Left kidney (tissue), 8 donors: ENCODE measurements at places on chromosomes 5 and 9.
A peak's percentile ranks its signal among the peaks of the same experiment; 100 is the strongest.

- DNase-seq: no peak
Measured at GRCh38 chr9:110143950-110144545, 63.9 kb downstream of the C9orf152 start.

- DNase-seq: no peak
Measured at GRCh38 chr5:170747851-170748250, 35.7 kb upstream of the GABRP start.

GRCh38 chr5:62256161-62257019 lies 49.6 kb upstream of the KIF2A start:
- DNase-seq: peak; percentile 32

DNA sequence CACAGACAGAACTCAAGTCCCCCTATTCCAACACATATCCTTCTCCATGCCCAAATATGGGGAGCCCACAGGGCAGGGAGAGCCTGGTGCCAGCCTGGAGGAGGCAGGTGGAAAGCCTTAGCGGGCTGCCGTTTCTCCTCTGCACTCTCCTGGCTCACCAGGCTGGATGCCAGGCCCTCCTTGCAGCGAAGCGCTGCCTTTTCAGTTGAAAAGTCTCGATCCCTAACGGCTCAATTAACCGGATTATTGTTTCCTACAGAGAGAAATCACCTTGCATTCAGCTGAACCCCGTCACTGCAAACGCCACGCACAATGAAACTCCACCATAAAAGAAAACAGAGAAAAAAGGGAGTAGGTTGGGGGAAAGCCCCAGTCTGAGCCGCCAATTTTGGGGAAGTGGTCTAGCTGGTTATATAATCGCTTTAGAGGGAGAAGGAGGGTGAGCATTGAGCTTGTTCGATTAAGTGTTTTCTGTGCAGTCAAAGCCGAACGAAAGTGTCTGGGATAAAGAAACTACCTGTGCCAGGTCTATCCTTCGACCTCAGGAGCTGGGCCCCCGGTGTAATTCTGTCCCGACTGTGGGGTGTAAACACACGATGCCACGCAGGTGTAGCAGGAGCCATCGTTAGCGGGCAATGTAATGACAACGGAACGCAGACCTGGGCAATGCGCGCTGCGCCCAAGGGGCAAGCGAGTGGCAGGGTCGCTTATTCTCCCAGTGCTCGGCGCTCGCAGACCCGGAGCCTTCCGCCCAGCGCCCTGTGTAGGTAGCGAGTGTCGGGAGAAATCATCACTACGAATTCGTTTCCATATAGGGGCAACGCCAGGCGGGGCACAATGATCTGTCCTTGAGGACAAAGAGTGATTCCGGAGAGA lies 3.8 kb downstream of the BARHL1 start:
- DNase-seq: no peak

- DNase-seq: peak; percentile 21
Measured at GRCh38 chr9:124450241-124450924, at the start of gene ADGRD2. Gene ADGRD2, plus strand, starts transcription at chr9:124450451. Its CDS starts 1,216 bp downstream, at chr9:124451667.

DNA sequence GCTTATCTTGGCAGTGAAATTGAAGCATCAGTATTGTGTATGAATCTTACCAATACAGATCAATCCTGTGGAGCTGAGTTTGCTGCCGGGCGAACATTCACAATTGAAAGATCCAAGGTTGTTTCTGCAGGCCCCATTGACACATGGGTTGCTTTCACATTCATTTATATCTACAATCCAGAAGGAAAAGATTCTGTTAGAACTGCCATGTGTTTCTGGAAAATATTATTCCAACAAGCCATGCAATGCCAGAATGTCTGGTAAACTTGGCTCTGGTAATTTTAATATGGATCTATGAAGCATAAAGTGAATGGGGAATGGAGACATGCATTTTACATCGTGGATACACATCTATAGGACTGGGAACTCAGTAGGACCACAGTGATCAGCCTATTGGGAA lies 180.8 kb downstream of the FBN2 start:
- no peak for DNase-seq

DNA sequence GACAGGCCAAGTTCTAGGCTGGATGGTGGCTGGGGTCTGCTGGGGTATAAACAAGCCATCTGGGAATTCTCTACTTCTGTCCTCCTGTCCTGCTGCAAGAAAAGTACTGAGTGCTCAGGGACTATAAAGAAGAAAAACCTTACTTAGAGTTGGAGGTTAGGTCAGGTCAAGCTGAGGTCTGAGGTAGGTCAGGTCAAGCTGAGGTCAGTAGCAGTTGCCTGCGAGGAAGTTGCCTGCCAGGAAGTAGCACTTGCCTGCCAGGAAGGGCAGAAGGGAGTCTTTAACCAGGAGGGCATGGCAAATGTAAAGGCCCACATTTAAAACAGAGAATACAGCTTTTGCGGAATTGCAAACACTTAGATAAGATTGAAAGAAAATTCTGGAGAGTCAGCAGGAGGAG lies 51.3 kb upstream of the PRLR start:
- DNase-seq: no peak

DNA sequence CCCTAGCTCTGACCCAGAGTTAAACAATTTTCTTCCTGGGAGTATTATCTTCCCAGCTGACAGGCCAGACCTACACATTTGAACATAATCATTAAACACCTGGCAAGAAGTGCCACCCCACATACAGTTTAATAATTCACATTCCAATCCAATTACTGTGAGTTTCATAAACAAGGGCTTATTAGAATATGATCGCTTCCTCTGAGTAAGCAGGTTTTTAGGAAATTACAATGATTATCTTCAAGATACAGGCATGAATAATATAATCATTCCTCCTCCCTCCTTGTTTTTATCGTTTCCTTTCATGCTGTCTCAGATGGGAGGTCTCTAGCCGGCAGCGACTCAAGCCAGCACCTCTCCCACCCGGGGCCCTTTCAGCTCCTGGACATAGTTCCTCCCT lies 15.8 kb upstream of the KIF4B start:
- DNase-seq: no peak

GRCh38 chr9:112531666-112532282 lies 45.1 kb downstream of the KIAA1958 start:
- DNase-seq: no peak

DNA sequence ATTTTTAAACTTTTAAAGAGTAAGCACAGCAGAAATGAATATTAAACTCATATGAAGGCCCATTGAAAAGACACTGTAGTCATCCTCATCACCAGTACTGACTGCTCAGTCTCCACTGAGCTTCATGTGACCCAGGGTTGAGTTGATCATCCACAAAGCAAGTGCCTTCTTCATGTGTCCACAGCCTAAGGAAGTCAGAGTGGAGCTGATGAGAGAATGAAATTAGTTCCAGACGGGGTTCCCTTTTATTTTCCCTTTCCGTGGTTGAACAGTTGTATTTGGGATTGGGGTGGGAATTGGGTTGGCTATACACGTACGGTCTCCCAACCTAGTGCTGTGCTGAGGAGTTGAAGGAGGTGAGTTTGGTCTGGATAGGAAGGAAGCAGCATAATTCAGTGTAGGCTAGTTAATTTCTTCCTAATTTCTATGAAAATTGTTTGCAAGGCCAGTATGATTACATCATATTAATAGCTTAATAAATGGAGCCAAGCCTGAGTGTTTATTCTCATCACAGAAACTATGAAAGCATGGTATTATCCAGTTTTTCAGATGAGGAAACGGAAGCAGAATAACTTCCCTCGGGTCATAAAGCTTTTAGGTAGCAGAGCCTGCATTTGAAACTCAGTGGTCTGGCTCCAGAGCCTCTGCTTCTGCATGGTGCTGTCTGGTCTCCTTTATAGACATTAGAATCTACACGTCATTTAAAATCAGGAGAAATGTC lies 103.9 kb upstream of the DMRT1 start:
- no peak for DNase-seq

DNA sequence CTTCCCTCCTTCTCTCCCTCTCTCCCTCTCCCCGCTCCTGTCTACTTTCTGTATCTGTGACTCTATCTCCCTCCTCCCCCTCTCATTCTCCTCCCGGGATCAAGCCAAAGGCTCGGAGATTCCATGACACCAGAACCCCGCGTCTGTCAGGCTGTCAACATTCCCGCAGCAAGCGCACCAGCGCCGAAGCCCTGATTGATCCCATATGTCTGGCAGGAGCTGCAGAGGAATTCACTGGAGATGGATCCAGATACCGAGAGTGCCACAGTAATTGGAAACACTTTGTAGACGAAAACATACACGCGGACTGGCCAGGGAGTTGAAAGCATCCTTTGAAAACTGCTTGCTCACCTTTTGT lies 300 bp upstream of the SVEP1 start:
- DNase-seq: peak; percentile 29

DNA sequence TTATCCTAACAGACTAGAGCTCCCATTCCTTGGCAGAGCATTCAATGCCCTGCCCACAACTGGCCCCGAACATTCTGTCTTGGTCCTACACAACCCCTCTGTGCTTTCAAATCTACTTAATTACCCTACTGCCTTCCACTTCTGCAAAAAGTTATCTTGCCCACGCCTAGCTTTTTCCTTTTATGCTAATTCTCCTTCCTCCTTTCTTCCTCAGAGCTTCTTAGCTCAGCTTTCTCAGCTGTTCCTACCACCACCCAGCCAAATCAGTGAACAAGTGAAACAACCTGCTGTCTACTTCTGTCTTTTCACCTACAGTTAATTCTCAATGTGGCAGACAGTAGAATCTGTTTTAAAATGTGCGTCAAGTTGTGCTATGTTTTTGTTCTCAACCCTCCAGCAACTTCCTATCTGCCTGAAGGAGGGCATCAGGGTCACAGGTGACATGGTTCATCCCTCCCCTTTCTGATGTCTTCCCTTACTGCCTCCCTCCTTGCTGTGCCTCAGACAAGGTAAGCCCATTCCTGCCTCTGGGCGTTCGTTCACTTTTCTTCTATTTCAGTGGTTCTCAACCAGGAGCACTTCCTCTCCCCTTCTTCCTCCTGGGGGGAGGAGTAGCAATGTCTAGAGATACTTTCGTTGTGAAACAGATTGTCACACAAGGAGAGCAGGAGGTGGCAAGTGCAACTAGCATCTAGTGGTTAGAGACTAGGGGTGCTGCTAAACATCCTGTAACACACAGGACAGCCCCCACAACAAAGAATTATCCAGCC lies 1.3 kb upstream of the REEP5 start:
- no peak for DNase-seq

DNA sequence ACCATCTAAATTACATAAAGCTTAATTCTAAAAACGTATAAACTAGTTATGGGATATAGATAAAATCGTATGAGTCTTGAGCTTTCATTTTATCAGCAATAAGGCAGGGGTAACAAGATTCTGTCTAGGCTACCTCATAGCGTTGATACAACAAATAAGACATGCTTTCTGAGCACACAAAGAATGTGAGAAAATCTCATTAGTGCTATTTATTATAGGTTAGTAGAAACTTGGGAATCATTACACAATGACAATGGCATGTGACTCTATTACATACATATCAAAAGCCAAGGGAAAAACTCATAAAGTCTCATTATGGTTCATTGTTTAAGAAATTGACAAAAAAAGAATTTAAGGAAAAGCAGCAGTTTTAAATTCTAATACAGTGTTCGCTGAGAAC lies 448.6 kb downstream of the PLK2 start:
- no peak for DNase-seq

DNA sequence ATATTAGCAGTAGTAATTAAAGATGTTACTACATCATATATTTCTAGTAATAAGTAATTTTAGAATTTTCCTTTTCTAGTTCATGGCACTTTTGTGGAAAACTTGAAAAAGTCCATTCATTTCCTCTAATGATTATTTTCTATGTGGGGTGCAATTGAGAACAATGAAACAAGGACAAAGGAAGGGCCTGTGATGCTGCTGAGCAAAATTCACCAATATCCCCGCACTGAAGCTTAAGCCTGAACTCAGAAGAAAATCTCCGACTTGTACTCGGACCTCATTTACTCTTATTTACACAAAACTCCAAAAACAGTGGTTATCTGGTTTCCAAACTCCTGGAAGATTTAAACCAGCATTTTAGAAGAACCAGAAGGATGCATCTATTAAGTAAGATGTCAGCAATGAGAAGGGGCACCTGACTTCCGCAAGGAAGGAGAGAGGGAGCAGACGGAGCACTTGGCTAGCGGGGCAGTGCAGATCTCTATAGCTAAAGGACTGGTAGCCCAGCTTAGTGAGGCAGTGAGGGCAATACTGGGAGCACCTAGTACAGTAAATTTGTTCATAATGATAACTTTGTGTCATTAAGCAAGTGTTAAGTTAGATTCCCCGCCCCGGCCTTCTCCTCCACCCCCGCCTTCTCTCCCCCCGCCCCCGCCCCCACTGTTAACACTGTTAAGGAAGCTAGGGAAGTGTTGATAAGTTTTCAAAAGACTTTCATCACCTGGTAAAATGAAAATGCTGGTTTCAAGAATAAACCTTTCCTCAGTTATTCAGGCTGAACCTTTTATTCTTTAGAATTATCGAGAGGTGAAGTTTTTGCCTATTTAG lies 123.3 kb downstream of the ZSWIM6 start:
- no peak for DNase-seq

- no peak for DNase-seq
Measured at GRCh38 chr9:71515626-71516025, 252.7 kb downstream of the CEMIP2 start.

- DNase-seq: no peak
Measured at GRCh38 chr9:110276781-110277180, 20.5 kb upstream of the TXN start.

GRCh38 chr9:86238861-86239770 lies 20.3 kb downstream of the C9orf153 start:
- peak; percentile 19 for DNase-seq

- DNase-seq: no peak
Measured at GRCh38 chr5:154627698-154628678, 127.2 kb upstream of the LARP1 start.

- DNase-seq: no peak
Measured at GRCh38 chr9:89608641-89609335, 4.0 kb downstream of the GADD45G start.

- DNase-seq: no peak
Measured at GRCh38 chr9:136482046-136482792, 621 bp downstream of the SEC16A start.

- no peak for DNase-seq
Measured at GRCh38 chr9:123296174-123296573, 27.8 kb upstream of the STRBP start.

GRCh38 chr5:141680751-141681201 lies 1.3 kb downstream of the ARAP3 start:
- no peak for DNase-seq

GRCh38 chr5:32586276-32586599 lies 881 bp downstream of the SUB1 start:
- DNase-seq: no peak

GRCh38 chr5:89901346-89901745 lies 508.2 kb downstream of the CETN3 start:
- DNase-seq: no peak

DNA sequence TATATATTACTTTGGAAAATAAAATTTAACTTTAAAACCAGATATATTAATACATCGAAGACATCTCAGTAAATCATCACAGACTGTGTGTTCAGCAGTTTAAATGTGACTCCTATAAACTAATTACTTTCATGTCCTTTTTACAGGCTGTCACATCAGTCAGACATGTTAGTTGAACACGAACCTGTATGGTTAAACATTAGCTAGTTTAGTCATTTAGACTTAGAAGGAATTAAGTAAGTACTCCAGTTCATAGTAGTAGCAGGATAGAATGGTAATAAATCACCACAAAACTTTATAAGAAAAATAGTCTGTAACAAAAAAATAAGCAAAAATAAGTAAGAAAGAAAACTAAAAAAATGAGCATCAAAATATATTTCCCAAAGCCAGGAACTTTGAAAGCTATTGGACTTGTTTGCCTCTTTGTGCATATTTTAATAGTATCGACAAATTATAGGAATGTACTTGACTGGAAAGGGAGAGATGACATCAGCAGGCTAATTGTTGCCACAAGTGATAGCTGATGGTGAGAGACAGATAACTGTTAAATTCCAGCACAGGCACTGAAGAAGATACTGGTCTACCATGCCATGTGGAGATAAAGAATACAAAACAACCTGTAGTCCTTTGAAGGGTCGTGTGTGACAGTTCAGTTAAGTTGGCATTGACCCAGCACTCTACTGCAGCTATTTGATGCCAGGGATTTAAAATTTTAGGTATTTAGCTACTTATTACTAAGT lies 83.9 kb downstream of the RIC1 start:
- DNase-seq: no peak
